ENCODE measurements at places on chromosomes 6 and 20.

DNA sequence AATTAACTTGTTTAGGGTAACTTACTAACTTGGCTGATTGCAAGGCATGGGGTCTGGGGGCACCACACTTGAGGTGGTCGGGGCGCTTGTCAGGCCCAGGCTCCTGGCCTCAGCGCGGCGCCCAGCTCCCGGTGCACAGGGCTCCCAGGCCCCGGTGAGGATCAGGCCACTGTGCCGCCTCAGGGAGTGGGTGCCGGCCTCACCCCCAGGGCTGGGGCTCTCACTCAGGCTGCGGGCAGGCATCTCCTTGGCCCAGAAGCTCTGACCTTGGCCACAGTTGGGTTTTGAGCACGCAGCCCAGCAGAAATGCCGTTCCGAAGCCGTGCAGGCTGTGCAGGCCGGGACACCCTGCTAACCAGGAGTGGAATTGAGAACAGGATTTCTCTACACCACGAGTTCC, 37.8 kb upstream of the BHLHE23 start:
- DNase-seq: no peak

DNA sequence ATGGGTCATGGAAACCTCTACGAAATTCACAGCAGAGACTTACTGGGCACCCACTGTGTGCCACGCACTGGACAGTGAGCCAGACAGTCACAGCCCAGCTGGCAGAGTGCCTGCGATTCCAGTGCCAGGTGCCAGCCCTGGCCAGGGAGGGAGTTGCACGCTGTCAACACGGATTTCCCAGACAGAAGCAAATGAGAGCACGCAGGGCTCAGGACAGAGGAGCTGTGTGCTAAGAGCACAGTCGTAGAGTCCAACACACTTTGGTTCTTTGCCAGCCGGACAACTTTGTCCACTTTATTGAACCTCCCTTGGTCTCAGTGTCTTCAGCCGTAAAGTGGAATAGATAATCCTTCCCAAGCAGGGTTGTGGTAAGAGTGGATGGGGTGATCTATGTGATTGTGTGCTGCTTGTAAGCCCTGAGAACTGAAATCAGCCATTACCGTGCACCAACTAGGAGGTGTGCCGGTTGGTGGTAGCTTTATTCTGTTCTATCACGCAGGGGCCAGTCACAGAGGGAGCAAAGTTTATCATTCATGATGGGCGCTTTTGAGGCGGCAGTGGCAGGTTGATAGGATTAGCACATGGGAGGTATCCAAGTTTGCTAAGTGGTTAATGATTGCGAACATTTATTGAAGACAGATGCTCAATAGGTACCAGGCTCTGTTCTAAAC, 40.6 kb downstream of the SIRPA start:
- DNase-seq: no peak

DNA sequence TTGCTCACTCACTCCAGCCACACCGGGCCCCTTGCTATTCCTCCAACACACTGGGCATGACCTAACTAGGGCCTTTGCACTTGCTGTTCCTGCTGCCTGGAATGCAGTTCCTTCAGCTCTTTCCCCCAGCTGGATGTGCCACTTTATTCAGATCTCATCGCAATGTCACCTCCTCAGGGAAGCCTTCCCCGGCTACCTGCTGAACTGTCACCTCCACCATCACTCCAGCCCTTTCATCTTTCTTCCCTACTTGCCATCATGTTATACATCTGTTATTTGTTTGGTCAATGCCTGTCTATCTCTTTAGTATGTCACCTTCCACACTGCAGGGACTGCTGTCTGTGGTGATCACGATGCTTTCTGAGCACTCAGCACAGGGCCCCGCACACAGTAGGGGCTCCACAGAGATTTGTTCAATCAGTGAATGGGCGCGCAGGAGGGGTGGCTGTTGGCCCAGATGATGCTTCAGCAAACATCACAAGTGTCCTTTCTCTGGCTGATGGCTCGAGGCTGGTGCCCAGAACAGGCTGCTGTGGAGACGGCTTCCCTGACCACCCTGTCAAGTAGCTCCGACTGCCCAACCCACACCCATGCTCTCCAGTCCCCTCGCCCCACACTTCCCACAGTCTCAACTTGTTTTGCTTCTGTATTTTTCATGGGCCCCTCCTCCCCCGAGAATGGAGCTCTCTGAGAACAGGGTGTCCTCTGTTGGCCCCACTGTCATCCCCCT, 31.8 kb downstream of the CEBPB start:
- DNase-seq: no peak

DNA sequence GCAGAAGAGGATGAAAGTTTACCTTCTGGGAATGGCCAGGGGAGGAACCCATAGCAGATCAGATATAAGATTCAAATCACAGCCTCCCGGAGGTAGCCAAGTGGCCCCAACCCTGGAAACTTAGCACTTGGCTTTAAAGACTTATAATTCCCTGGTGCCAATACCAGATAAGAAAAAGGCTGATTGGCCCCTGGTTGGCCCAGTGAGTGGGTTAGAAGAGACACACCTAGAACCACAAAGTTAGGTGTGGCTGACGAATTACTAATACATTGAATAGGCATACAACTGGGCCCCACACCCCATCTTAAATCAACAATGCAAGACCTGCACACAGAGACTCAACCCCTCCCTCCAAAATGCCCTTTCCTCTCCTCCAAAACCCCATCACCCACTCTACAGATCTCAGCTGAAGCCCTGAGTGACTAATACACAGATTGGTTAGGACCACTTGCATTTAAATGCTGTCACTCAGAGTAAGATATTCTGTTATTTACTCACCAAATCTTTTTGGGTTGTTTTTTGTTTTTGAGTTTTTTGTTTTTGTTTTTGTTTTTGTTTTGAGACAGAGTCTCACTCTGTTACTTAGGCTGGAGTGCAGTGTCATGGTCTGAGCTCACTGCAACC, 315.4 kb upstream of the JARID2 start:
- DNase-seq: no peak

DNA sequence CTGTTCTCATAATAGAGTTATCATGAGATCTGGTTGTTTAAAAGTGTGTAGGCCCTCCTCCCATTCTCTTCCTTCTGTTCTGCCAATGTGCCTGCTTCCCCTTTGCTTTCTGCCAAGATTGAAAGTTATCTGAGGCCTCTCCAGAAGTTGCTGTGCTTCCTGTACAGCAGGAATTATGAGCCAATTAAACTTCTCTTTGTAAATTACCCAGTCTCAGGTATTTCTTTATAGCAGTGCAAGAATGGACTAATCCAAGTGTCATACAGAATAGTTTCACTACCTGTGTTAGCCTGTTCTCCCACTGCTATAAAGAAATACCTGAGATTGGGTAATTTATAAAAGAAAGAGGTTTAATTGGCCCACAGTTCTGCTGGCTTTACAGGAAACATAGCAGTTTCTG, 100.0 kb downstream of the CD24 start:
- no peak for DNase-seq

DNA sequence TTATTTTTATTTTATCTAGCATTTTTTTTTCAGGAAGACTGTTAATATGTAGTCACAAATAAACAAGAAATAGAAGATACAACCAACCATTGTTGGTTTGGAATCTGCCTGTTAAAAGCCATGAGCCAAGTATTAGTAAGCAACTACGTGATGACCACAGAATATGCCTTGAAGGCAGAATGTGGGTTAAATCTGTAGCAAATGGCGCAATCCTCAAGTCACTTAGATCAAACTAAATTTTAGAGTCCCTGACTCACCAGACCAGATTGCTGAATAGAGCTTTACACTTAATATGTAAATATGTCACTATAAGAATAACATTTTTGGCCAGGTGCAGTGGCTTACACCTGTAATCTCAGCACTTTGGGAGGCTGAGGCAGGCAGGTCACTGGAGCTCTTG, 800.1 kb upstream of the CITED2 start:
- no peak for DNase-seq

DNA sequence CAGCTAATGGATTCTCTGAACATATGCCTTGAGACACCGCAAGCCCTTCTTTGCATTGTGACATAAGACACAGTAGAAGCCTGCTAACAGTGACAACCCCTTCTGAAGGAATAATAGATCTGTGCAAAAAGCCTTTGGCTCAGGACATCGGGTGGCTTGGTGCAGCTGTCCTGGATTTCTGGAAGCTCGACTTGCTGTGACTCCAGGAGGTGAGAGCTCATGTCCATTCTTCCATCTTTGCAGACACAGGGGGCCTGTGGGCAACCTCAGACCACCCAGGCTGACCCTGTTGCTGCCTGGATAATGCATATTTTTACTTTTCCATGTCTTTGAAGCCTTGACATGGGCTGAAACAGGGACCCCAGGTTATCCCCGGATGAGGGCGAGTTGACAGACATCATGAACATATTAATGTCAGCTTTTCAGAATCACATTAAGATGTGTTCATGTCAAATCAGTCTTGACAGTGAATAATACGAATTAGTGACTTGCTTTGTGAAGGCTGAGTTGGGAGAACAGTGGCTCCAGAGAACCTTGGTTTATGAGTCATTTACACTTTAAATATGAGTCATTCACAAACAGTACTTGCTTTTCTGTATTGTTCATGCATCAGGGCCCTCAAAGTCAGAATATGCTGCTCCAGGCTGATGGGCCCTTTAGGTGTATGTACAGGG, 66.8 kb upstream of the IYD start:
- no peak for DNase-seq

- DNase-seq: no peak
Measured at GRCh38 chr6:5439749-5440148, 178.4 kb downstream of the FARS2 start.

GRCh38 chr20:34347571-34347970, 15.5 kb upstream of the ITCH start:
- DNase-seq: no peak

DNA sequence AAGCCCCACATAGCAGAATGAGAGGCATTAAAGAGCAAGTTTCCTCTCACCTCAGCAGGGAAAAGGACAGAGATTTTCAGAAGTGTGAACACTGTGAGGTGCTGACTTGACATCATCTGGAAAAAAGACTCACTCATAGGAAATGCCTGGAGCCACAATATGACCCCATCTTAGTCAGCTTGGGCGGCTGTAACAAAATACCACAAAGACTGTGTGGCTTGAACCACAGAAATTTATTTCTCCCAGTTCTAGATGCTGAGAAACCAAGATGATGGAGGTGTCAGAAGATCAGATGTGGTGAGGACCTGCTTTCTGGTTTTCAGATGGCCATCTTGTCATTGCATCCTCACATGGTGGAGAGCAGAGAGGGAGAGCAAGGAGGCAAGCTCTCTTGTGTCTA, 253.1 kb downstream of the ADGB start:
- DNase-seq: no peak

DNA sequence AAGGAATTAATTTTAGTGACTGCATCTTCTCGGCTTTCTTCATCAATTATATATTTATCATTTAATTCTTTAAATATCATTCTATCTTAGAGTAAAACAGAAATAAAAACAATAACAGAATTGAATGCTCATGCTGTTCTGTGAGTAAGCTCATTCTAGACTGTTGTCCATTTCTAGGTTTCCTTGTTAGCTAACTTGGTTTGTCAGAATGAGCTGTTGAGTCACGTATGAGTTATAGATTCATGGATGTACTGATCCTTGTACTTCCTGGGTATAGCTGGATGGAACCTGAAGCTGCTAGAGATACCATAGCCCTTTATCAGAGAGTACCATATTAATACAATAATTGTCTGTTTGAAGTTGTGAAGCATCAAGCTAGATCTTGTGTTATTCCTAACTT, 515.3 kb downstream of the TENT5A start:
- DNase-seq: no peak

GRCh38 chr6:106079961-106080762, 6.0 kb upstream of the PRDM1 start:
- DNase-seq: no peak

Measured in stimulated activated CD8-positive, alpha-beta memory T cell treated with anti-CD3 and anti-CD28 coated beads, Interleukin-7, amount 100 ng/mL, for 24 hours (primary cell).